ENCODE measurements at places on chromosomes 4 and X.

DNA sequence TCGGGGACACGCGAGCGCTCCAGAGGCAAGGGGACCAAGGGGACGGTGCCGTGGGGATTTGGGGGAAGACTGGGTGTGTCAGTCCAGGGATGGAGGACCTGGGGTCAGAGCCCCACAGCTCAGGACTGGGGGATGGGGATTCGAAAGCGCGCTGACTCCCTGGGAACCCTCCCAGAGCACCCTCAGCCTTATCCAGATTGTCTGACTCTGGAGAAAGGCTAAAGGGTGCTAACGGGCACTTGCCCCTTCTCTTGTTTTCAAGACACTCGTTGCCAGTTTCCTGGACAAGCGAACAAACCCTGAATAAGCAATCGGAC, 1.1 kb downstream of the DOCK11 start:
- no peak for DNase-seq
- H3K27ac ChIP-seq: peak overlapping the region; percentile 73
- H3K4me1 ChIP-seq: no peaks in the 10 kb centered on the region
- H3K36me3 ChIP-seq: no peaks in the 10 kb centered on the region
- no peaks in the 10 kb centered on the region for H3K27me3 ChIP-seq

DNA sequence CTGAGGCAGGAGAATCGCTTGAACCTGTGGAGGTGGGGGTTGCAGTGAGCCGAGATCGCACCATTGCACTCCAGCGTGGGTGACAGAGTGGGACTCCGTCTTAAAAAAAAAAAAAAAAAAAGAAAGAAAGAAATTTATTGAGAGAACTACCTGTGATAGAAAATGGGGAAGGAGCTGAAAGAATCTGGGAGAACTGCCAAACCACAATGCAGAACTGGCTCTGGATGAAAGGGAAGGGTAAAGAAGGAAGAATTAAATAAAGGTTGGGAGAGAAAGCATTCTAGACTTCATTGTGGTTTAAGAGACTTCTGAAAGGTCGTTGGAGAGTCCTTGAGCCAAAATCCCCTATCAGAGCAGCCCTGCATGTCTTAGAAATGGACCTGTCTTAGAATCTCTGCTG, 567.9 kb upstream of the HTR2C start:
- no peaks in the 10 kb centered on the region for H3K4me1 ChIP-seq
- no peaks in the 10 kb centered on the region for H3K27me3 ChIP-seq
- H3K36me3 ChIP-seq: no peaks in the 10 kb centered on the region
- no peak overlapping the region for H3K4me3 ChIP-seq
- no peak overlapping the region for H3K27ac ChIP-seq
- DNase-seq: no peak

GRCh38 chrX:149938881-149939654, 777 bp upstream of the EOLA2 start:
- H3K4me1 ChIP-seq: no peaks in the 10 kb centered on the region
- H3K4me3 ChIP-seq: peak overlapping the region; percentile 69
- H3K27me3 ChIP-seq: no peaks in the 10 kb centered on the region
- H3K27ac ChIP-seq: peak overlapping the region; percentile 94
- DNase-seq: peak; percentile 94

GRCh38 chrX:12089740-12090139, 48.5 kb upstream of the FRMPD4 start:
- no peak for DNase-seq
- no peak overlapping the region for H3K27ac ChIP-seq
- no peaks in the 10 kb centered on the region for H3K27me3 ChIP-seq

GRCh38 chr4:138438608-138439007, 196.5 kb upstream of the SLC7A11 start:
- H3K27me3 ChIP-seq: no peaks in the 10 kb centered on the region
- DNase-seq: no peak
- no peak overlapping the region for H3K27ac ChIP-seq

GRCh38 chrX:30301963-30302362, 7.2 kb downstream of the NR0B1 start:
- no peak for DNase-seq
- no peak overlapping the region for H3K4me3 ChIP-seq
- H3K36me3 ChIP-seq: no peaks in the 10 kb centered on the region
- no peak overlapping the region for H3K27ac ChIP-seq
- H3K4me1 ChIP-seq: no peaks in the 10 kb centered on the region

GRCh38 chr4:3879681-3880614, 113.8 kb downstream of the ADRA2C start:
- peaks cover 10% of the 10 kb centered on the region for H3K27me3 ChIP-seq
- H3K4me3 ChIP-seq: no peak overlapping the region
- H3K36me3 ChIP-seq: no peaks in the 10 kb centered on the region
- H3K4me1 ChIP-seq: peaks cover 13% of the 10 kb centered on the region
- no peak for DNase-seq

GRCh38 chr4:56786955-56787354, 34.5 kb downstream of the SPINK2 start:
- no peak overlapping the region for H3K27ac ChIP-seq
- no peaks in the 10 kb centered on the region for H3K27me3 ChIP-seq
- no peaks in the 10 kb centered on the region for H3K36me3 ChIP-seq
- DNase-seq: no peak

DNA sequence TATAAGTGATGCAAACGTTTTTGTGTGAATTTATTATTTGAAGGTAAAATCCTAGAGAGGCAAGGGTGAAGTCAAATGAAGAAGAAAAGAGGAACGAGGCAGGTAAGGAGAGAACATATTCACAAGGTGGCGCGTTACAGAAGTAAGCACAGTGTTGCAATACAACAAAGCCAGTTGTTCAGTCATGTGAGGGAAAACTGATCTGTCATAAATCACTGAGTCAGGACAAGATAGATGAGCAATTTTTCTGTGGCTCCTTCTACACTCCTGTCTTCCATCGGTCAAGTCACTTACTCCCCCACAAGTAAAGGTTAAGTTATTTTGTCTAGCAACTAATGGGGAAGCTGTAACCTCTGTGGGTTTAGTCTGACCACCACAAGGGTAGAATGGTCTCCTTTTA, 203.0 kb upstream of the GK2 start:
- DNase-seq: no peak
- no peak overlapping the region for H3K27ac ChIP-seq
- H3K36me3 ChIP-seq: no peaks in the 10 kb centered on the region
- H3K4me1 ChIP-seq: no peaks in the 10 kb centered on the region
- H3K4me3 ChIP-seq: no peak overlapping the region

GRCh38 chrX:97030463-97030862, 146.8 kb downstream of the RPA4 start:
- H3K27ac ChIP-seq: no peak overlapping the region
- H3K4me3 ChIP-seq: no peak overlapping the region
- no peaks in the 10 kb centered on the region for H3K36me3 ChIP-seq

DNA sequence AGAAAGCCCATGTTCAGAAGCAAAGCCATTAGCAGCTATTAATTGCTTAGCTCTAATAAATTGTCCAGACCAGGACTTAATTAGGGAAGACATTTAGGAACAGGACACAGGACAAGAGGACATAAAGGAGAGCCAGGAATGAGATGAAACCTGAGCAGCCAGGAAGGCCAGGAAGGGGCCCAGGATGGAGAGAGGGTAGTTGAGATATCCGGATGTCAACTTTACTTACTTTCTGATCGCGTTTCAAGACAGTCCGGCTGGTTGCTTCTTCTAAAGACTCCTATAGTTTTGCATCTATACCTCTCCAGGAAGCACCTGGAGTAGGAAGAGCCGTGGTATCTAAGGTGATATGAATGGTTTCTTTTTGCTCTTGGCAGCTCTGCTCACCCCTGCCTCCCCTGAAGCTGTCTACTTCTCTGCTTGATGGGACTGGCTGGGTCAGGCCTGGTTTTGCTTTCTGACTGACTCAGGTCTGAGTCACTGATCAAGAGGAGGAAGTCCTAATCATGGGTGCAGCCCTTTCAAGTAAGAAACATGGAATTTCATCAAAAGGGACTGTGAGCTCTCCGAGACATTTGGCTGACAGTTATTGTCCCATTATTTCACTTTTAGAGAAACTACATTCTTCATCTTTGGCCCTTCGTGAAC, 733.3 kb downstream of the RPA4 start:
- DNase-seq: no peak
- H3K36me3 ChIP-seq: no peaks in the 10 kb centered on the region
